ENCODE measurements at places on chromosomes 3 and 15.

DNA sequence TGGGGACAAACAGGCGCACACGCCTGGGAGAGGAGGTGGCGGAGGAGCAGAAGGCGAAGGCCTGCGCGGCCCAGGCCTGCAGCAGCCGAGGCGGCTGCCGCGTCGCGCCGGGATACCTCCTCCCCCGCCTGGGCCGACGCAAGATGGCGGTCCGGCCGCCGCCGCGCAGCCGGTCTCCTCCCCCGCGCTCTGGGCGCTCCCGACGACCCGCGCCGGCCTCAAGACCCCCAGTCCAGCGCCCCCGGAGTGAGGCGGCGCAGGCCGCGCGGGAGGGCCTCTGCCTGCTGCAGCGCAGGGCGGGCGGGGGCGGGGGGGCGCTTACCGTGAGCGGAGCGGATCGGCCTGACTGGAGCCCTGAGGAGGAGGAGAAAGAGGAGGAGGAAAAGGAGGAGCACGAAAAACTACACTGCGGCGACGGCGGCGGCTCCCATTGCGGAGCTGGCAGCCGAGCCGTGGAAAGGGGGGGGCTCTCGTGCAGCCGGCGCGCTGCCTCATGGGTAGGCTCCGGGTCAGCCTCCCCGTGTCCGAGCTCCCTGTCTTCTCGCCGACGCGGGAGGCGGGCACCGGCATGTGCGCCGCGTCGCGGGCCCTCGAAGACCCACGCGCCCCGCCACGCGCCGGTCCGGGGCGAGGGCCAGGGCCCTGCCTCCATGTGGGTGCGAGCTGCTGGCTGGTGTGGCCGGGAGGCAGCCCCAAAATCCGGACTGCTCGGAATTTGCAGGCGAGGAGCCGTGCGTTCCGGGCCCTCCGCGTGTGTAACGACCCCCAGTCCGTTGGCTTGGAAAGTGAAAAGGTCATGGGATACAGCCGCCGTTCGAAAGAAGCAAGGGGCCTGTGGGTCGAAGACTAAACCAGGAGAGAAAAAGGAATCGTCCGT is at the start of gene ZNF280D:
ZNF280D (minus strand) TSS at position 374 of the 877 bp plus-strand sequence. CDS start 26,400 bp downstream, outside the sequence.
- DNase-seq: peak; percentile 83

GRCh38 chr3:103873897-103874545 is 1439.2 kb downstream of the ZPLD1 start:
- no peak for DNase-seq

- no peak for DNase-seq
These were observed 199.5 kb upstream of the TBL1XR1 start for GRCh38 chr3:177396733-177397132.

GRCh38 chr15:89184886-89185526 is 36.4 kb downstream of the RLBP1 start:
- DNase-seq: no peak

DNA sequence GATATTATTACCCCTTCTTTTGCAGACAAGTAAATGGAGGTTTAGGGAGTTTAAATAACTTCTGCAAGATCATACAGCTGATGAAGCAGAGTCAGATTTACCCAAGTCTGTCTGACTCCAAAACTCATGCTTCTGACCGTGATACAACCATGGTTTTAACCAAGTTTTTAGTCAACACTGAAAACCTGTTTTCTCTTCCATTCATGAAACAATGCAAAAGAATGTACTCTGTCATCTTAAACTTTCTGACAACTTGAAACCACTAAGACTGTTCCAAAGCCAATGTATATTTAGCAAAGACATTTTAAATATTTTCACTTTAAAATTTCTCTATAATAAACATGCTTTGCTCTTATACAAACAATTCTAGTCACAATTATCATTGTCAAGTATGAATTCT is 77.0 kb upstream of the RBMS3 start:
- DNase-seq: no peak

GRCh38 chr3:181382656-181383055 is 329.1 kb upstream of the SOX2 start:
- DNase-seq: no peak

- no peak for DNase-seq
These were observed 1.3 kb downstream of the ELL3 start for GRCh38 chr15:43775411-43775965.

DNA sequence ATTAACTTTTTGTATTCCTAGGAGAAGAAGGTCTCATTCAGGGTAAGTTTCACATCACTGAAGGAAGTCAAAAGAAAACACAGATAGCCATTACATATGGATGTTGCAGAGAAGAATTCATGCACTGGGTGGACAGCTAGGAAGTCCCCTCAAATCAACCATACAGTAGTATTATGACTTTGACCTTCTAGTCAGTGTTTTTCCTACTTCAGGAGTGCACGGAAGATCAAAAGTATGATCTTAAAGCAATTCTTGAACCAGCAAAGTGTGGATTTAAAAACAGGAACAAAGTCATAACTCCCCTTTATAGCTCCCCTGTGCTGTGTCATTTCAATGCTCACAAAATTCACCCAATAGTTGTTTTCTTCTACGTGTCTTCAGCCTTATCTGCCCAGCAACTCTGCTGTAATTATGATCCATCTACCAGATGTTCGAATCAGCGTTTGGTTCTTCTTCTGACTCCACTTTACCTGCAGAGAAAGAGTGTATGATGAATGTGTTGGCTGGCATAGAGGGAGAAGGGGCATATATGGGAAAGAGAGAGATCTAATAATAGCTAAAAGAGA is 118.1 kb upstream of the MEIS2 start:
- no peak for DNase-seq

GRCh38 chr3:177679568-177680471 is 482.5 kb upstream of the TBL1XR1 start:
- DNase-seq: peak; percentile 41

DNA sequence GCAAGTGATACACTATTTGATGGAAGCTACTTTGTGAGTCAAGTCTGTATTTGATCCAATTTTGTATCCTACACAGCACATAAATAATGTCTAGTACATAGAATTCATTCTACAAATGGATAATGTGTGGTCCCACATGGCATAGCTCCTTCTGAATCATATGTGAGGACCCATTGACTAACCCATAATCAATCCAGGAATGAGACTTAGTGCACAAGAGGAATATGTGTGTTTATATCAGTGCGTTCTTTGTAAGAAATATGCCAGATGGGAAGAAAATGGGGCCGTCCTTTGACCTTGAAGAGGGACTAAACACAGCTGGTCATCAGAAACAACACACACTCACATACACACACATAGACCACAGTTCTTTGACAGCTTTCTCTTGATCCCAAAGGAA is 282.7 kb upstream of the SEMA6D start:
- no peak for DNase-seq

DNA sequence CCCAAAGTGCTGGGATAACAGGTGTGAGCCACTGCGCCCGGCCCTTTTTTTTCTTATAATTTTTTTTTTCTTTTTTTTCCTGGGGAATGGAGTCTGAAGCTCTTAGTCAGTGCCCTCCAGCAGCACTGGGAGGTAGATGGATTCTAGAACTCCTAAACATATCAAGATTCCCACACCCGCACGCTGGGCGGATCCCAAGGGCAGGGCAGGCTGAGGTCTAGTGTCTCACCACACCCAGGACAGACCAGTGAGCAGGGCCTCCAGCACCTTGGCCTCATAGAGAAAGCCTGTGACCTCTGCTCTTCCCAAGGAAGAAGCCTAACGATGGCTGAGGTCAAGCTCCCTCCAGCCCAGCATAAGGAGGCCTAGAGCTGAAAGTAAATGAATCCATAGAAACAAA is 153.7 kb upstream of the MEF2A start:
- no peak for DNase-seq

DNA sequence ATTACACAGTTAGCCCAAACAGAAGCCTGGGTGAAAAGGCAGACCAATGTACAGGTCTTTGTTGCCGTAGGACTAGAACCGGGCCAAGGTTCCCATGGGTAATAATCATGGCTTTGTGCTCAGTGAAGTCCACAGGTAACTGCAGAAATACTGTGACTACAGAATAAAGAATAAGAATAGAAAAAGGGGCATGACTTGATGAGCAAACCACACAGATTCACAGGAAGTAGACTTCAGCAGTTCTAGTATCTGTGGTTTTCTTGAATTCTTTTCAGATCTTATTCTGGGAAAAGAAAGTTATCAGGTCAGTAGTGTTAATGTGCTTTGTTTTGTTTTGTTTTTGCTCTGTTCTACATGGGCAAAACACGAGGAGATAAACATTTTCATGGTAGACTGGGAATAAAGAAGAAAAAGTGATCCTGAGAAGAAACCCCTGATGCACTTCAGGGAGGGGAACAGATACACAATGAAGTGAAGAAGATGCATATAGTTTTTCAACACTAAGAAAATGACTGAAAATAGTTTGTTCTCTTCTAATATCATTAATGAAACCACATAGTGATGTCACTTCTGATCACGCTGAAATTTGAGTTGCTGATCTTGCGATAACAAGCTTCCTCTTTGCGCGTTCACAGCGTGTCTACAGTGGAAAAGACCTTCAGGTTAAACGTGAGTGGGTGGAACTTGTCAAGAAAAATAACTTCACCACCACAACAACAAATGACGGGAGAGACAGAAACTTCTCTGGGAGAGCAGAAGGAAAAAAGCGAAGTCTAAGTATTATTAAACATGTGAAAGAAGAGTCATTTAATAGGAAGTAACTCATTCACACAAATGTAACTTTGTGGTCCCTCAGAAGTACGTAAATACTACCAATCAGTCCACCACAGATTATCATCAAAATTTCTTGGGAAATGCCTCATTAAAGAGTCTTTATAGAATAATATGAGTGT is 315.8 kb upstream of the SATB1 start:
- peak; percentile 67 for DNase-seq

DNA sequence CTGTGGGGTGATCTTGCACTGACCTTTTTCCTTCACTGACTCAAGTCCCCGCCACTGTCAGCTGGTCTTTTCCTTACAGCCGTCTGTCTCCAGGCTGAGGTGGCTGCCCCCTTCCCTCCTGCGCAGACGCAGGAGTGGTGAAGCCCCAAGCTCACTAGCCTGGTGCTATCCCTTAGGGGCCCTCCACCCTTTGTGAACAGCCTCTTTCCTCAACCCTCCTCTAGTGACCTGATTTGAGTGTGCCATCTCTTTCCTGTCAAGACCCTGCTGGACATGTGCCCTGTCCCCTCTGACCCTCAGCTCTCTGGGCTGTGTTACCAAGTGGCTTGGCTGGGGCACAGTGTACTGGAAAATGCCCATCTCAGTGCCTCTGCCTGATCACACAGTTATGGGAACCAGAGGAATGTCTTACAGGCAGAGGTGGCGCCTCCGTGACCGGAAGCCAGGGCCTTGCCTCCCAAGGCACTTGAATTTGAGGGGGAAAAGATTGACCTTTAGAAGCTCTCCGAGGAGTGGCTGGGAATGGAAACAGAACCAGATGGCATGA is 8.7 kb downstream of the KBTBD13 start:
- DNase-seq: no peak

DNA sequence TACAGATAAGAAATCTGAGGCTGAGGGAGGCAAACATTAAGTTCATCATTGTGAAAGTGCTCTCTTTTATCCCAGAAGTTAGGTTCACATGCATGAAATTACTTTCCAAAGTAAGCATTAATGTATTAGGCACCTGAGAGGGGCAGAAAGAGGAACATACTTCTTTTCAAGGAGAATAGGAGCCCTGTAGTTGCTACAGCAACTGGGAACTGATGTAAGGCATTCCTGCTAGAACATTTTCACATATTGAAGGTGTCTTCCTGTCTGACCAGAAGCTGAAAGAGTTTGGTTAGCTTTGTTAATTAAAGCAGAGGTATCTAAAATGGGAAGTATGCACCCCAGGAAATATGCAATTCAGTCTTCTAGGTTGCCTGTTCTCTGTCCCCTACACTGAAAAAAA is 65.5 kb upstream of the ZBTB20 start:
- no peak for DNase-seq

- DNase-seq: no peak
These were observed 24.8 kb downstream of the CCDC80 start for GRCh38 chr3:112615989-112616731.

GRCh38 chr3:42500909-42501308 is 1.5 kb upstream of the VIPR1 start:
- DNase-seq: no peak

DNA sequence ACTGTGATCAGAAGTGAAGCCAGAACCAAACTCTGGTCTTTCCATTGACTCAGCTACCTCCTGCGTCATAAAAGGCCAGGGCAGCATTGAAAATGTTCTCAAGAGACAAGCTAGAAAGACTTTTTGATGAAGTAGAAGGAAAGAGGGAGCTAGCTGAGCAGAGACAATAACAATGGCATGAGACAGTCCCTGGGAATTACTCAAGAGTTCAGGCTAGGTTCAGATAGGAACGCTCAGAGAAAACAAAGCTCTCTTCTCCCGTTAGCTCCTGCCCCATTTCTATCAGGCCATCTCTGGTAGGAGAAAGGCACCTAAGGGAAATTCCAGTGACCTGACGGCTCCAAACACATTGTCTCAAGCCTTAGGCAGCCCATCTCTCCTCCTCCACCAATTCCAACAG is 7.0 kb upstream of the OXTR start:
- DNase-seq: no peak

- no peak for DNase-seq
These were observed 116.7 kb downstream of the ADAM10 start for GRCh38 chr15:58632789-58633188.

- no peak for DNase-seq
These were observed 82.3 kb downstream of the LPP start for GRCh38 chr3:188236271-188236670.

DNA sequence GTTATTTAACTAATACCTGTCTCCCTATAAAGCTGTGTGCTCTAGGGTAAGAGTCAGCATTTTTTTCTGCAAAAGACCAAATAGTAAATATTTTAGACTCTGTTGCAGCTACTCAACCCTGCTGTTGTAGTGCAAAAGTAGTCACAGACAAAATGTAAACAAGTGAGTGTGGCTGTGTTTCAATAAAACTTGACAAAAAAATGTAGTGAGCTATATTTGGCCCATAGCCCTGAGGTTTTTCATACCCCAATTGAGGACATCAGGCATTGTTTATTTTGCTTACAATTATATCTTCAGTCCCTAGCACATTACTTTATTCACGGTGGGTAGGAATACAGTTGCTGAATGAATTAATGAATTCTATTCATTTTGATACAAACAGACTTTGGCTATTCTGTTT is 58.7 kb upstream of the TBC1D5 start:
- DNase-seq: no peak

GRCh38 chr3:48759071-48759470 is 42.0 kb upstream of the IP6K2 start:
- no peak for DNase-seq

- DNase-seq: no peak
These were observed 29.3 kb upstream of the MYO1E start for GRCh38 chr15:59401824-59402569.

DNA sequence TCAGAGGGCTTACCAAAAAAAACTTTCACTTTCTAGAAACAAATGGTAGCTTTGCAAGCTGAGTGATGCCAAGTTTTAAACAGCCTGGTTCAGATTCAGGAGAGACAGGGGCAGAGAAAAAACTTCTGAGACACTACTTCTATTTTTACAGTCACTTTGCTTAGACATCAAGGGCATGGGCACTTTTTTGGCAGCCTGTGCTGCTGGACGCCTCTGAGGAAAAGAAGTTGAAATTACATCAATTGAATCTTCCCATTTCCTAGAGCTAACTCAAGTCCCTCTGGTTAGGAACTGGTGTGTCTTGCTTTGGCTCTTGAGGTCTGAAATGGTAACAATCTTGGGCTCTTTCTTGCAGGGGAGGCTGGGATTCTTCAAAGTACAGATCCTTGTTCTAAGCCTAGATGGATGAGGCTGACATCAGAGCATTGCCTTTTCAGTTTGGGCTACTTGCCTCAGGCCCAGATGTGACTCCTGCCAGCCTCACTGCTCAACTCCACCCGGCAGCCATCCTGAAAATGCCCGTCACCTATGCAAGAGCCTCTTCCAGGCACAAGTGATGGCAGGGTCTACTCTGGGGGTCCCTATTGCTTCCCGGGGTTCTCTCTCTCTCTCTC is 357.5 kb downstream of the FOXP1 start:
- peak; percentile 27 for DNase-seq

GRCh38 chr3:76700323-76700722 is 339.6 kb upstream of the ROBO2 start:
- DNase-seq: no peak
